Cerebellar nuclear complex (tissue), 1 donor: ENCODE measurements at places on chromosomes 3 and 15.

- no peak for DNase-seq
These were observed 29.4 kb downstream of the SLC22A14 start for GRCh38 chr3:38311476-38311875.

- DNase-seq: no peak
These were observed 271.4 kb upstream of the RARB start for GRCh38 chr3:25156626-25157025.

- DNase-seq: no peak
These were observed 20.7 kb downstream of the RPN1 start for GRCh38 chr3:128629936-128630335.

DNA sequence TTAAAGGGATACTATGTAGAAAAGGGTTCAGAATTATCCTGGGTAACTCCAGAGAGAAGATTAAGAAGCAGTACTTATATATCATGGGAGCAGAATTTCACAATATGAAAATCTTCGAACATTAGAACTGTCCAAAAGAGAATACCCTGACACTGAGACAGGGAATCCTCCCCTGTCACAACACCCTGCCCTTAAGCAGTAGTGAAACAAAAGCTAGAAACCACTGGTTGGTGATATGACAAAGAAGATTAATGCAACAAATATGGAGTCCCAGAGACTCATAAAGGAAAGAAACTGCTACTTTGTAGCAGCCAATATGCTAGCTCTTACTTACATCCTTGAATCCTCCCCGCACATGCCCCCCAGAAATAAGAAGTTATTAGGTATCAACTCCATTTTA, 18.5 kb downstream of the MIX23 start:
- DNase-seq: no peak

DNA sequence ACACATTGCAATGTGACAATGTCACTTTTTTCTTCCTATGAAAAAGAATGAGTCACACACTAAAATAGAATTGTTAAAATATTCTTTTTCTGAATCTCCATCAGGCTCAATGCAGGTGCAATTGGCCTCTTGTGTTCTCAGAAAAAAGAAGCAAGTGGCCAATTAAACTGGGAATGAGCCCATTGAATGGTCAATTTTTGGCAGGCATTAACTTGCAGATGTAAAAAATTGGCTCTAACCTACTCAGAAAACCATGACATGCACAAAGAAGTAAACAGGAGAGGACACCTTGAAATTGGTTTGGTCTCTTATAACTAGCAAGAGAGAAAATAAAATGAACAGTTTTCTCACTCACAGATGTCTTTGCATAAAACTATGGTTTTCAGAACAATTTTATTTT, 820.8 kb downstream of the TBL1XR1 start:
- DNase-seq: no peak

- DNase-seq: no peak
These were observed 132.1 kb downstream of the LPP start for GRCh38 chr3:188286087-188286513.

- DNase-seq: no peak
These were observed 674 bp upstream of the MECOM start for GRCh38 chr3:169663951-169664820.

- no peak for DNase-seq
These were observed 84.6 kb upstream of the CDV3 start for GRCh38 chr3:133488785-133489367.

DNA sequence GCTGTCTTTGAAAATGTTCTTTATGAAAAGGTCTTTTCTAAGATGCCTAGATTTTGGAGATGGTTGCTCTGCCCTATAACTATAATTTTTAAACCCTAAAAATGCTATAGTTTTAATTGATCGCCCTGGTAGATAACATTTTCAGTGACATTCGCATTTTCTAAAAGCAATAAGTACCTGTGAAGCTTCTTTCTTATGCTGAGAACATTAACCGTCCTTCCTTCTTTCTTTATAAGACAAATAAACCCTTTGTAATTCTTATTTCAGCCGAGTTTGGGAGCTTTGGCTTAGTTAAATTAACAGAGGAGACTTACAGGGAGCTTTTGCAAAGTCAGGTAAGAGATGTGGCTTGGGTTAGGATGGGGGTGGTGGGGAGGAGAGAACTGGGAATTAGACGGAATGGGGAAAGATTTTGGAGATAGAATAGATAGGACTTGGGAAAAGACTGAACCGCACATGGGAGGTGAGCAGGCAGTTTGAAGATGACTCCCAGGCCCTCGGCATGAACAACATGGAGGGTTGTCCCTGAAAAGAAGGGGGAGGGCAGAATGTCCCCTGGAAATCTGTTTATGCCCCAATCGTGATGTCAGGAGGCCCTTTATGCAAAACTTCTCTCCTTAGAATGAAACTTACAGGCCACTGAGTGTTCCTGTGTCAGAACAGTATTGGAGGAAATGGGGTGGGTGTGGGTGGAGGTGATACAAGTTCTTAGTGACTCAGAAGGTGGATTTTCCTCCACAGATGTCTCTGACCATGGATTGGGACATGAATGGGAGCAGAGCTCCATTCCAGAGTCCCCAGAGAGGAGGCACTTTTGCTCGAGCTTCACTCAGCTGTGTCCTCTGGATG, 76.2 kb upstream of the LARS2 start:
- no peak for DNase-seq
